Neural crest cell (in vitro differentiated cells): ENCODE measurements at places on chromosomes 1 and 21. TPM values are rescaled to one million over a fixed set of nuclear protein-coding genes. Genes with fewer than 3 reads are reported as not detected.
A peak's percentile ranks its signal among the peaks of the same experiment; 100 is the strongest.

The AGTRAP gene
- 36.0 and 36.9 TPM in 2 replicates for total RNA-seq

The CDC20 gene
- total RNA-seq, result 180 and 196 TPM in 2 replicates

The GUCA2B gene
- not detected in 2 replicates for total RNA-seq

The MYCL gene
- 23.0 and 25.8 TPM in 2 replicates for total RNA-seq

The PGLYRP3 gene
- not detected in 2 replicates for total RNA-seq

The BLACAT1 gene
- 3.8 and 3.9 TPM in 2 replicates for total RNA-seq

The DSTYK gene
- 14.8 and 17.0 TPM in 2 replicates for total RNA-seq

The LENEP gene
- total RNA-seq, result 1.9 and 2.5 TPM in 2 replicates

The NEK2 gene
- total RNA-seq, result 27.1 and 31.0 TPM in 2 replicates

The TMCO4 gene
- 0.75 and 1.0 TPM in 2 replicates for total RNA-seq

The TMEM240 gene
- total RNA-seq, result 13.4 and 16.9 TPM in 2 replicates

The VSIG8 gene
- not detected in 2 replicates for total RNA-seq

DNA sequence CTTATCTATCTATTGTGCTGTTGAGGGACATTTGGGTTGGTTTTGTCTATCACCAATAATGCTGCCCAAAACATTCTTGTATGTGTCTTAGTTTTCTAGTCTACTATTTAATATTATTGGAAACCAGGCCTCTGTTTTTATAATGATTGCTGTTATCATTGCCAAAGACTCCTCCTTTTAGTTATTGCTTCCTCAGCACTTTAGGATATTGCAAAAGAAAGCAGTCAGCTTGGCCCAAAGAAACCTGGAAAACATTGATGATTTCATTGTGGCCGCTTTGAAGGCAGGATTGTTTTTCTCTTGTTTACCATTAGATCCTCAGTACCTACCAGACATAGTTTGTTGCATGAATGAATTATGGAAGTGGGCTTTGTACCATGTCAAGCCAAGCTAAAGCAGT, 20.6 kb upstream of the MTARC2 start:
- DNase-seq, result no peak

- DNase-seq, result no peak
Measured at GRCh38 chr21:38930066-38930465, 124.3 kb downstream of the ETS2 start.

- DNase-seq, result no peak
Measured at GRCh38 chr21:34509151-34509550, 2.9 kb downstream of the KCNE1 start.

DNA sequence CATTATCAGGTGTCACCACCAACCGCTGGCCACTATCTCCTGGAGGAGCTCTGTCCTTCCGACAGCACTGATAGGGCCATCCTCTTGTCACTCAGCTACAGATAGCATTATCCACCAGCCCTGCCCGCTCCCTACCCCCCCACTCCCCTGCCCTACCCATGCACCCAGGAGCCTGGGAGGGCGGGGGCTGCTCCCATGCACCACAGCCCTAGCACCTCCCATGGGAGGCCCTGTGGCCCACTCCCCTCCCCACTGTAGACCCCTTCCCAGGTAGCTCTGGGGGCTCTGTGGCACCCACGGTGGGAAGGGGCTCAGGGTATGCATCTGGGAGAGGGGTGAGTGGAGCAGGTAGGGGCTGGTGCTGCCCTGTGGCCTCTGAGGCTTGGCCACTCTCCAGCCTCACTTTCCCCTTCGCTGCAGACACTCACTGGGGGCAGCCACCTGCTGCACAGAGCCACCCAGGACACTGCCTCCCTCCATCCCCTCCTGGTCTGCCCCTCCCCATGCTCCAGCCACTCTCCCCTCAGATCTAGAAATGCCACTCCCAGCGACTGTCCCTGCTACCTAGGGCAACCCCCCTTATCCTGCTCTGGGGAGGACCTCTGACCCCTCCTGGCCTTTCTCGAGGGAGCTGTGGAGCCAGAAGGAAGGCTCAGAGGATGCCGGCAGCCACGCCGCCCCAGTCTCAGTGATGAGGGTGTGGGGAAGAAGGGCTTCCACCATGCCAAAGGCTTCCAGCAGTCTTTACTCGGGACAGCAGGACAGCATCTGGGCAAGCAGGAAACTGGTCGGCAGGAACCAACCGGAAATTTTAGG, 58.5 kb downstream of the WNT9A start:
- DNase-seq, result no peak

DNA sequence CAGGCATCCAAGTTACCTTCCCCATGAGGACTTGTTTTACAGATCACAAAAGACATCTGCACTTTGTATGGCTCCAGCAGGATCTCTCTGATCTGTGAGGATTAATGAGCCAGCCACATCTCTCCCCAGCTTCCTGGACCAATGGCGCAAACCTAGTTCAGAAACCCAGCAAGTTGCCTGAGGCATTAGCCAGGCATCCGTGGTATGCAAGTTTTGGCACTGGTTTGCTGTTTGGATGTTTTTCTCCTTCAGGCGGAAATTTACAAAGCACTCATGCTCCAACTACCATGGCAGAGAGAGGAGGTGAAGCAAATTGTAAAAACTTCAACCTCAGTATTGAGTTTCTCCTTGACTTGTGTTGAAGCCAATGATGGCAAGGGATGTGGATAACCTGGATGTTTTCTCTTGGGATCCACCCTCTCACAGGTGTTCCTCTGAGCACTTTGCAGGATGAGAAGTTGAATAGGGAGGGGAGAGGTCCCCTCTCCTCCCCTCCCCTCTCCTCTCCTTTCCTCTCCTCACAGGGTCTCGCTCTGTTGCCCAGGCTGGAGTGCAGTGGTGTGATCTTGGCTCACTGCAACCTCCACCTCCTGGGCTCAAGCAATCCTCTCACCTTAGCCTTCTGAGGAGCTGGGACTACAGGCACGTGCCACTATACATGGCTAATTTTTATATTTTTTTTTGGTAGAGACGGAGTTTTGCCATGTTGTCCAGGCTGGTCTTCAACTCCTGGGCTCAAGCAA, 25.6 kb upstream of the ENO1 start:
- DNase-seq, result no peak

DNA sequence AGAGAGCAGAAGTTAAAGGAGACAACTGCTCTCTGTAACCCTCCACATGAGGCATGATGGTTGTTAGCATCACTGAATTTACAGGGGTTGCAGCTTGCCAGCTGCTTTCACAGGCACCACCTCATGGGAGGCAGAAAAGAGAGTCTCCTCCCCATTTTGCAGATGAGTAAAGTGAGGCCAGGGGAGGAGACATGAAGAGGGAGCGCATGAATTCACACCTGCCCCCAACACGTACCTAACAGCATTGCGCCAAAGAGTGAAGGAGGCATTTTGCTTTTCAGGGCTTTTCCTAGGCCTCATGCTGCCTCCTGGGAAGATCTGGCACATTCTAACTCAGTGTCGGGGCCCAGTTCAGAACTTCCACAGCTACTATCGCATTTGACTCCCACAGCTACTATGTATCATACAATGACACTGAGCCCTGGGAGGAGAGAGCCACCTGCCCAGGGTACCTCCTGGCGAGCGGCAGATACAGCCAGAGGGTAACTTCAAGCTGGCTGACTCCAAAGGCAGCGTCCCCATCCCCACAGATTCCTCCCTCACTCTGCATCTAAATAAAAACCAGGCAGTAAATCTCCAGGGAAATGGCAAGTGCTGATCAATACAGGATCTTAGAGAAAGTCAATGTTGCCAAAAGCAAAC, 34.0 kb downstream of the GLIS1 start:
- DNase-seq, result no peak

GRCh38 chr1:53576381-53576801, 117.2 kb downstream of the DMRTB1 start:
- no peak for DNase-seq

DNA sequence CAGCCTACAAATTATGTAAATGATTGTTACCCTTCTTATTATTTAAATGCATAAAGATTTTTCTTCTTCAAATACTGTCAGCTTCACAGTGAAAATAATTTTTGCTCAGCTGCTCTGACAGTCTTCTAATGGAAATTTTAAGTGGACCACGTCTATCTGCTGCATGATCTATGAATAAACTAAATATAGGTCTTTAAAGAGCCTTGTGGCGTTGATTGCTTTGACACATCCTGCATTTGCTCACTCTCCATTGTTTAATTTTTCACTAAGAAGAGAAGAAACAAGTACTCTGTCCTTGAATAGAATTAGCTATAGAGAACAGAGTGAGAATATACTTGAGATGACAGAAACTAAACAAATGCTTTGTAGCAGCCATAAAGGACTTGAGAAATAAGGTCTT, 826.1 kb downstream of the MRPL39 start:
- DNase-seq, result no peak

- no peak for DNase-seq
Measured at GRCh38 chr1:34828611-34829010, 30.9 kb downstream of the SMIM12 start.

DNA sequence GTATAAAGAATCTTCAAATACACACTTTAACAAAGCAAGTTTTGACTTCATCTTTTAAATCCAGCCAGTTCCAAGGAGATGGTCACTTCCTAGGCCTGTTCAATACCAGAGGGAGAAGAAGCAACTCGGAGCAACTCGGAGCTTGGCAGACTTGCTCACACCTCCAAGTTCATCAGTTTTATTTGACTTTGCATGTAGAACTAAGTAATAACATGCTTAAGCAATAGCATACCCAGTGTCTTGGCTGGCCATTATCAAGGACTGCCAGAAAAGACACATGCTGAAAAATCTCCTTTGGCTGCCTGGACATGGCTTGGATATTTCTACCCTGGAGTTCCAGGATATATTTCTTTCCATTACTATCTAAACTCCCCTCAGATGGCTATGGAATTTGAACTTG, 52.6 kb downstream of the GNG12 start:
- DNase-seq, result no peak

DNA sequence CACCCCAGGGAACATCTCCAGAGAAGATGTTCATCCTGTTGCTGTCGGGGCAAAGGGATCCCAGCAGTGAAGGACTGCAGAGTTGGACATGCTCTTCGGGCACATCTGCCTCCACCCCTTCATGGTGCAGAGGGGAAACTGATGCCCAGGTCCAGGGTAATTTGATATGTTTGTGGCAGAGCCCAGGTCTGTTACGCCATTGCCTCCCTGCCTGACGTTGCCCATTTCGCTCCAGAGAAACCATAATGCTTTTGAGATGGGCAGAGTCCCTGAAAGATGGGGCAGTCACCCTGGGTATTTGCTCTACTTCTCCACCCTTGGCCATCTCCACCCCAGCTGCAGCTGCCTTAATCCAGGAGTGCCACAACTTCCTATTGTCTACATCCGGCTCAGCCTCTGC, 290.4 kb upstream of the POU3F1 start:
- DNase-seq, result no peak

DNA sequence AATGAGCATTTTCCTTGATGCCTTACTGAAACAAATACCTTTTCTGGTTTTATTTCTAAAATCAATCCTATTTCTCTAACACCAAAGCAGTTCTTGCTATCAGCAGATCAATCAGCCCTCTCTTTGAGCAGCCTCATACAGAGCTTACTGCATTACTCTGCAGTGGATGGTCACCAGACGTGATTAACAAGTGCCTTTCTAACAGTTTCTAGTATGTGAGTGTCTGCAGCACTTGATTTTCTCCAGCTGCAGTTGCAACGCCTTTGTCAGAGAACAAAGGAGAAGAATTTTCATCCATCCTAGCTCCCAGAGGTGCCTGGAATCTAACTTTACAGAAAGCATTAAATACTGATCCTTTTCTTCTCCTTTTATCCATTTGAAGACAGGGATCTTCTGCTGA, 177.3 kb upstream of the SGIP1 start:
- no peak for DNase-seq

DNA sequence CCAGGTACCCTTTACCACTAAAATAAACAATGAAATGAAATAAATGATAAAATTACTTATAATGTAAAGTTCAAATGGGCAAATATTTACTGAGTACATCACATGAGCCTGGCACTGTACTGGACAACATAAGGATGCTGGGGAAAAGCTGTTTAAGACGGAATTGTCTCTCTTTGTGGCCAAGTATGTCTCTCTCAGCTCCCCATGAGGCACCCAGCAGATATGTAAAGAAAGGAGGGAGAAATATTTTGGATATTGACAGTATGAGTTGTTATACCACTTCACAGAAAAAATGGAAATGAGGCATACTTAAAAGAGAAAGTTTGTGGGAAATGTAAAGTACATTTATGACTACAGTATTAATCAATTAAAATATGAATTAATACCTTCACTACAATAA, 1.0 kb upstream of the TNFSF4 start:
- no peak for DNase-seq

DNA sequence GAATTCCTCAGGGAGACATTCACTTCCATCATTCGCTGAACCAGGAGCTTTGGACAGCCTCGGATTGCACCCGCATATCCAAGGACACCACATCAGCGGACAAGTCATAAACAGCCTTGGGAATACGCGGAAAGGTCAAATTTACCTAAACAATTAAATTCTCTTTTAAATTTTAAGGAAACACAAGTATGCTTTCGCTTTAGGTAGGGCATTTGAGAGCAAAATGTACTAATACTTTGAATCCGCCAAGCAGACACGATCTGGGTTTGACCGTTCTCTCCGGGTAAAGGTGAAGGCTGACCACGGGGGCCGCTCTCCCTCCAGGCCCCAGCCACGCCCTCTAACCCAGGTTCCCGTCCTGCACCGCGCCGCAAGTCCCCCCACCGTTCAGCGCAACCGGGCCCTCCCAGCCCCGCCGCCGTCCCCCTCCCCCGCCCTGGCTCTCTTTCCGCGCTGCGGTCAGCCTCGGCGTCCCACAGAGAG, 479 bp upstream of the ACADM start:
- peak; percentile 74 for DNase-seq

GRCh38 chr1:103211073-103211472, 102.8 kb upstream of the COL11A1 start:
- no peak for DNase-seq

DNA sequence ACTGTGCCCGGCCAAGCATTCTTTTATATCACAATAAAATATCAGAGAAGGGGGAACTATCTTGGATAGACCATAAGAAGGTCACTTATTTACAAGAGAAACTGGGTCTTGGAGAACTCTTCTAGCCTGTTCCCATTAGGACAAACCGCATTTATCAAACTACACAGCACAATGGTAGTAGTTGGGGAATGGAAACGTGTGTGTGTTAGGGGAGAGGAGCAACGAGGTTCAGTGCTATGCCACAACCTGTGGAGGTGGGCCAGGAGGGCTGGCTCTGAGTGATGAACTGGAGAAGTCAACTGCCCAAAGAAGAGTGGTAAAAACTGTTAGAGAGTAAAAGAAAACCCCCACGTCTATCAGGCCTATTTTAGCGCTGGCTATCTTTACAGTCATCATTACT, 1.6 kb downstream of the DONSON start:
- DNase-seq, result no peak

DNA sequence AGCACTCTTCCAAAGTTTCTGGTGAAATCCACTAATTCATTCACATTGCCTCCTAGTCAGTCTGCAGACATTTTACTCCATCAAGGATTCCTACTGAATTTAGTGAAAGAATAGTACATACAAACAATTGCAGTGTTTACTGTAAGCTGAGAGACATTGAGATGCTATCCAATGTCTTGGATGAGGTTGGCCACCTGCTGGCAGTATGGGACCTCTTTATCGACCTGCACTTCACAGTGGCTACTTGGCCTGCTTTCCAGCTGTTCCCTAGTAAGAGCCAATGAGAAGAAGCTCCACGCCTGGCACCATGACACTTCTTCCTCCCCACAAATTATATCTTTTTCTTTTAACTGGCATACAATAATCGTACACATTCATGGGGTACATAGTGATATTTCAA, 51.5 kb upstream of the LRIF1 start:
- no peak for DNase-seq

GRCh38 chr1:47809301-47810084, 187.7 kb downstream of the TRABD2B start:
- no peak for DNase-seq
